ENCODE measurements at places on chromosomes 1 and 21.

DNA sequence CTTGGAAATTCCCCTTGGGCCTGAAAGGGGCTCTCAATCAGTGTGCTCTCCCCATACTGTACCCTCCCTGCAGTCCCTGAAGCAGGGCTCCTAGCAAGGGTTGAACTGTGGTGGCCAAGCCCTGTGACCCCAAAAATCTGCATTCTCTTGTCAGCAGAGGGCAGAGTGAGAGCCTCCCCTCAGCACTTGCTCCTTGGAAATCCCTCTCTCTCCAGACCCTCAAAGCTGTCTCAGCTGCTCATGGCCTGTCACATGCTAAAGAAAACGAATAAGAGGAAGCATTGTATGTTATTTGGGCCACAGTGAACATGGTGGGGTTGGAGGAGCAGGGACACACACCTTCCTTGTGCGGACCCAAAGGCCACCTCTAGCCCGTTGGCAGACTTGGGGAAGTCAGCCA is 47.2 kb upstream of the SYNC start:
- no peak for DNase-seq

DNA sequence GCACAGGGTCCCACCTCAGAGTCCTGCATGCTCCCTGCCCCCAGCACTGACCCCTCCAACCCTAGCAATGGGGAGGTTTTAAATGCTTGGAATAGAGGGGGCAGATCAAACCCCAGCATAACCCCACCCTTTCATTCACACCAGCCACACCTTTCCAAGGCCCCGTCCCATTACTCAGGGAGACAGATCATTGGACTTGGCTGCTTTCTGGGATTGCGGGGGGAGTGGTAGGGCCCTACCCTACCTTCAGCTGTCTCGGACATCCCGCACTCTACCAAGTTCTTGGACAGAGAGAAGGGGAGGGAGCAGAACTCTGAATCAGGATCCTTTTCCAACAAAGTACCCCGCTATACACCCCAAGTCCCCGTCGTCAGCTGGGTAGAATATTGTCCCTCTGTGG is 983 bp downstream of the PADI2 start:
- DNase-seq, result no peak

- DNase-seq, result no peak
Measured at GRCh38 chr1:29833581-29833980, 597.3 kb downstream of the PTPRU start.

DNA sequence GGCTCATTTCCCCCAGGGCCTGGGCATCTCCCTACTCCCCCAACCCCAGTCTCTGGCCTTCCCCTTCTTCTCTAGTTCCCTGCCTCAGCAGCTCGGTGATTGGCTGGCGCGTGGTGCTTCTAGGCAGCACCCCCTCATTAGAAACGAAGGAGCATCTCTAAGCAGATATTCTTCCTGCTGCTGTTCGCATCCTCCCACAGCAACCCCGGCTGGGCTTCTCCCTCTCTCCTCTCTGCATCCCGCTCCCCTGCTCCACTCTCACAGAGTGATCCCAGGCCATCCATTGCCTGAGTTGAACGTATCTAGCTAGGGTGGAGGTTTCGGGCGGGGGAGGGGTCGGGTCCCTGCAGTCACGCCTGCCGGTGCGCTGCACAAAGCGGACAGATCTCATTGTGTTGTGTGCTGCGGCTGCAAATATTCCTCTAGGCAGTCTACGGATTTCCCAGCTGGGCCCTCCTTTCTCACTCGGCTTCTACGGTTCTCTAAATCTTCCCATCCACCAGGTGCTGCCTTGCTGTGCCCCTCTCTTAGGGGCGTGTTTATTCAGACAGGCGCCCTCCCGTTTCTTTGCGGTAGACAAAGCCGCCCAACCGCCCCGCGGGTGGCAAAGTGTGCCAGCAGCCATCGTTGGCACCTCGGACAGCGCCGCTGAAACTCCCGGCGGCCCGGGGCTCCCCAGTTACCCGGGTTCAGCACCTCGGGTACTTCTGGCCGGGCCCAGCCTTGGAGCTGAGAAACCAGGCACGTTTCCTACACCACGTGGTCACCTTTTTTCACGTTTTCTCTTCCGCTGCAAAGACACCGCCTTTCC is 2.2 kb downstream of the CACNA1E start:
- DNase-seq, result no peak

- DNase-seq, result no peak
Measured at GRCh38 chr1:11790880-11791715, 14.7 kb downstream of the MTHFR start.

Measured in T-helper 17 cell (primary cell).